ENCODE measurements at places on chromosomes 2 and 18. TPM values are rescaled to one million over a fixed set of nuclear protein-coding genes. Genes with fewer than 3 reads are reported as not detected.

FRZB gene
- total RNA-seq = 7.4 TPM

ERBB4 gene
- 16.8 TPM for total RNA-seq

PGAP1 gene
- 34.1 TPM for total RNA-seq

EFHD1 gene
- total RNA-seq = 2.2 TPM
